ENCODE measurements at places on chromosomes 3 and 15.

DNA sequence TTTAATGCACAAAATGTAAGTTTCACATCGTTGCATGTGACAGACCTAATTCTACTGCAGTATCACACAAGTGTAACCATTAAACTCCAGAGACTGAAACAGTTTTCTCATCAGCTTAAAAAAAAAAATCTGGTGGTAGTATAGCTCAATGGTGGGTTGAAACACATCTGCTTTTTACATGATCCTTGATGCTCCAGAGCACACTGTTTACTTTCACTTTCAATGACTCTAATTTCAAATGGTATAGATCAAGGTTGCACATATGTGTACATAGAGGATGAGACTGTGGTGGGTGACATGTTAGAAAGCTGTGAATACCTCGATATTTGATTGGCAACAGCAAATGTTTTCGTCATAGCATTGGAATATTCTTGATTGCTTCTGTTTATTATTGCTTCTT lies 22.4 kb downstream of the MCTP2 start:
- DNase-seq: no peak

DNA sequence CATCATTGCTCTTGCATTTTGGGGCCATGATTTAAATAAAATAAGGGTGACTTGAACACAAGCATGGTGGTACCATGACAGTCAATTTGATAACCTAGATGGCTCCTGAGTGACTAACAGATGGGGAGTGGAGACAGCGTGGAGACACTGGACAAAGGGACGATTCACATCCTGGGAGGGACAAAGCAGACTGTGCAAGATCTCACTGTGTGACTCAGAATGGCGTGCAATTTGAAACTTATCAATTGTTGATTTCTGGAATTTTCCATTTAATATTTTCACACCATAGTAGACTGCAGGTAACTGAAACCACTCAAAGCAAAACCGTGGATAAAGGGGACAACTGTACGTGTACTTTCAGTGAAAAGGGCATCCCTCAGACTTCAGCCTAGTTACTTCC lies 25.5 kb downstream of the MCCC1 start:
- DNase-seq: no peak

DNA sequence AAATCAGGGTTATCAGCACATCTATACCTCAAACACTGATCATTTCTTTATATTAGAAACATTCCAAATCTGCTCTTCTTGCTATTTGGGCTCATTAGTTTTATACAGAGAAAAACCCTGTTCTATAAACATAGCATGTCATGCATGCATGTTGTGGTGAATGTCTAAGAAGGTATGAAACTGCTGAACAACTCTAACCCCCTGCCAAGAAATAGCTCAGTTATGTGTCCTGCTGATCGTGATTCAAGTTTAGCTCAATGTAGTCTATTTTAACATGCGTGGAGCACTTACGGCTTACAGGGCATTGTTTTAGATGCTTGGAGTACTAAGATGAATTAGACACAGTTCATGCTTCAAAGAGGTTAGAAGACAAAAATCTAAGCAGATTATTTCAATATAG lies 35.8 kb downstream of the MYH15 start:
- no peak for DNase-seq

DNA sequence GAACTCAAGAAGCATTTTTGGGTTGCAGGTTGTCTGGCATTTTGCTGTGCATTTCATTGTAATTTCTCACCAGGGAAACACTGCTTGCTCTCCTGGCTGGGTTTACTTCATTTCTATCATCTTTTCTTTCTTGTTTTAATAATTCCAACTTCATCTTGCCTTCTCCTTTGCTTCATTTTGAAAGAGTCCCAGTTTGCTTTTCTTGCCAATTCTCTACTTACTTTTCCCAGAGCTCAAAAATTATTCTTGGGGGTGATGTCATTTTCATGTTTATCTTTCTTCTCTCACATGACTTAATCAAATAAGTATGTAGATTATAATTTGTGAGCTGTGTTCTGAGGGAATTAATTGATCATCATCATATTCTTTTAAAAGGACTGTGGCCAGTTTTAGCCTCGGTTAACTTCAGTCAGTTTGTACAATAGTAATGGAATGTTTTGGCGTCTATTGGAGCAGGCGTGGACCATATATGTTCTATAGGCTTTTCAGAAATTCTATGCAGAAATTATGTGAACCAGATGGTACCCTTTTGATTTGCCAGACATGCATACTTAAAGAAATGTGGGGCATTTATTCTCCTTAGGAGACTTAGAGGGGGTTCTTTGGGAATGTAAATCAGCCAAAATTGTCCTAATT lies 30.1 kb downstream of the SH3GL3 start:
- no peak for DNase-seq

- no peak for DNase-seq
These were observed 22.2 kb upstream of the FBN1 start for GRCh38 chr15:48667701-48668100.

DNA sequence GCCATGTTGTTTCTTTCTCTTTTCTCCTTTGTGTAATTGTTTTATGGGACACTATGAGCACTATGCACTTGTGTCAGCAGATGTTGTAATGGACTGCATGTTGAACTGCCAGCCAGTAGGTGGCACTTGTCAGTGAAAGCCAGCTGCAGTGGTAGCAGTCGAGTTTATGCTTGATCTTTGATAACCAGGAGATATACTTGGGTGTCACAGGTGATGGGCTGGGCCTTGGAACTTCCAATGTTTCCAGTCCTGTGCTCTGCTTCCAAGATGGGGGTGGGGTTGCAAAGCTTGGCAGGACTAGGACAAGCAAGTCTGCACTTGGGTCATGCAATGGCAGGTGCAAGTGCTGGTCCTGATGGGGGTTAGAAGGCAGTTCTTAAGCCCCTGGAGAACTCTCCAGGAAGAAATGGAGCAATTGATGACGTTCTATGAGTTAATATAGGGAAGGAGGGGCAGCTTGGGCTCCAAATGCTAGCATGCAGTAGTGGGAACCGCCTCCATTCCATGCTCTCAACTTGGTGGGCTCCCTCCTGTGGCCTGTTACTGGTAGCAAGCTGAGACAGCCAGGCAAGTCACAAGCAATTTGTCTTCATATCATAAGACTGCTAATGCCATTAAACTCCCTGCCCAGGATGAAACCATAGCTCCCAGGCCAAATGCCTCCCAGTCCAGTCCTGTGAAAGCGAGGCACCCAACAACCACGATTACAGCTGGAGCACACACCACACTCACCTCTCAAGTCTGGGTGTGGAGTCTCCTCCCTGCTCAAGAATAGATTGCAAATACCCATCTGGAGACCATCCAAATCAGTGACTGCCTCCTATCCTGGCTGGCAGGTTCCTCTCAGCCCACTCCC lies 287.2 kb downstream of the CGGBP1 start:
- DNase-seq: no peak

- DNase-seq: no peak
These were observed 445.0 kb upstream of the PROK2 start for GRCh38 chr3:72229952-72230351.

- DNase-seq: no peak
These were observed 16.7 kb upstream of the RPL24 start for GRCh38 chr3:101703169-101703568.

DNA sequence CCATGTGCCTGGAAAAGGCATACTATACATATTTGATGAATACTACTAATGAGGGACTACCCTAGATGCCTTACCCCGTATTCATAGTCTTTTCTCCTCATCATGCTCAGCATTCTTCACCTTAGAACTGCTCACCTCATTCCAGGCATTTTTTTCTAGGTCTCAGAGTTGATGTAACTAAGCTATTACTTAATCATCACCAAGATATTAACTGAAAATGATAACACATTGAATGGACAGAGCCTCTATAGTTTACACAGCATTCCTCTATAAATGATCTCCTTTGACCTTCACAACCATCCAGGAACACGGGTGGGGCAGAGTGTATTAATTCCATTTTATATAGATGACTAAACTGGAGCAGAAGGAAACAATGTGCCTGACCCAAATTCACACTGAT lies 174.1 kb upstream of the DPH6 start:
- DNase-seq: no peak

- no peak for DNase-seq
These were observed 381.6 kb downstream of the EPHA3 start for GRCh38 chr3:89488800-89489580.

DNA sequence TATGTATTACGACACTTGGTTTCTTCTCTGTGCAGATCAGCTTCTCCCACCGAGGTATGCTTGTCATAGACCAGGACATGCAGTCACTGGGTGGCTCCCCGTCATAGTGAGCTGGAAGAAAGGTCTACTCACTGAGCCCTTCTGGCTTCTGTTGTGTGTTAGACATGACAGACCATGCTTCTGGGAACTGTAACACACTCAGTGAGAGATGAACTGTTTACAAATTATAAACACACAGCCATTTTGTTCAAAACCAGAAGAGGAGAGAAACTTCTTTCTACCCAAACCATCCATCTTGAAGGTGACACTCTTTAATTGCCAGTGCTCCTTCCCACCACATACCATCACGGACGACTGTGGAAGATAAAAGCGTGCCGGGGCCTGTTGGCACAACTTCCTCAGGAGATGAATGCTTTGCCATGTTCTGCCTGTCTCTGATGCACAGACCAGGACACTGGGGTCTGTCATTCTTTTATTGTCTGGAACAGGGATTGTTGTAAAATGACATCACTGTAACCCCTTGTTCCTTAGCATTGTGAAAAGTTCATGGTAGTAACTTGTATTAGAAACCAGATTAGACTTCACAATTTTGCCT lies 214.3 kb downstream of the MCTP2 start:
- DNase-seq: no peak

DNA sequence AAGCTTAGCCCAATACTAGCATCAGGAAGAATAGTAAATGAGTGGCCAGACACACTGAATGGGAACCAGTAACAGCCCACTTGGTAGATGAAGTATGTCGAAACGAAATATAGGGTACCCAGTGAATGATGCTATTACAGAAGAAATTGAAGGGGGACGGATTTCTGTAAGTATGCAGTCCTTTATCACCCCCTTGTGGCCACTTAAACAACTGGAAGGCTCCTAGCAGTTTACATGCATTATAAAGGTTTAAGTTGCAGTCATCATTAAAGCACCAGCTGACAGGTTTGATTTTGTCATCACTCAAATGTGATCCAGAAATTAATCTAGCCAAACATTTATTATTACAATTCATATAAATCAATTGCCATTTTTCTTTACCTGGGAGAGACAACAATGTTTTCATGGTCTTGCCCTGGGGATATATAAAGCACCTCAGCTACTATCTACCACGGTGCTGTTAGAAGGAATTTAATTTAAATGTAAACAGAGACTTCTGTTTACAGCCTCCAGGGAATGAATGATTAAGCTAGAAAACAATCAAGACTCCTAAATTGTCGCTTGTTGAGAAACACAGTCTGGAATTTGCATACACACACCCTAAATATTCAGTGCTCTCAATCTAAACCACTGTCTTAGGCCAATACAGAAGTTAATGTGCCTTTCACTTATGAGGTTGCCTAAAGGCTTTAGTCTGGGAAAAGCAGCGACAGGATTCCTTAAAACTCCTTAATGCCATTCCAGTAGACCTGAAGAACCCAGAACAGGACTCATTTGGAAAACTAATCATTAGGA lies 7.8 kb downstream of the EIF1B start:
- no peak for DNase-seq

DNA sequence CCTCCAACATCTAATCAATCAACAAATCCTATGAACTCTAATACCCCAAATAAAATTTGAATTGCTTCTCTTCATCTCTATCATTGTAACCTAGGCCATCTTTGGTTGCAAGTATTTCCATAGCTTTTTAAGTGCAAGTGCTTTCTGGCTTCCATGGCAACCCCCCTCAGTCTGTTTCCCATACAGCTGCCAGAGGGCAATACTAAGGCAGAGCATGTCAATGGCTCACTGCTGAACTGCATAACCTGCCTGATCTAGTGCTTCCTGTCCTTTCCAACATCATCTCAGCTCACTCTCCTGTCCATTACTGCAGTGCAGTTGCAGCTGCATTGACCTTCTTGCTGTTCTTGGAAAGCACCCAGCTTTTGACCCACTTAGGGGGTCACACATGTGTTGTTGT lies 198.4 kb downstream of the WNT5A start:
- no peak for DNase-seq

- no peak for DNase-seq
These were observed 19.1 kb downstream of the SPTBN5 start for GRCh38 chr15:41874736-41875135.

DNA sequence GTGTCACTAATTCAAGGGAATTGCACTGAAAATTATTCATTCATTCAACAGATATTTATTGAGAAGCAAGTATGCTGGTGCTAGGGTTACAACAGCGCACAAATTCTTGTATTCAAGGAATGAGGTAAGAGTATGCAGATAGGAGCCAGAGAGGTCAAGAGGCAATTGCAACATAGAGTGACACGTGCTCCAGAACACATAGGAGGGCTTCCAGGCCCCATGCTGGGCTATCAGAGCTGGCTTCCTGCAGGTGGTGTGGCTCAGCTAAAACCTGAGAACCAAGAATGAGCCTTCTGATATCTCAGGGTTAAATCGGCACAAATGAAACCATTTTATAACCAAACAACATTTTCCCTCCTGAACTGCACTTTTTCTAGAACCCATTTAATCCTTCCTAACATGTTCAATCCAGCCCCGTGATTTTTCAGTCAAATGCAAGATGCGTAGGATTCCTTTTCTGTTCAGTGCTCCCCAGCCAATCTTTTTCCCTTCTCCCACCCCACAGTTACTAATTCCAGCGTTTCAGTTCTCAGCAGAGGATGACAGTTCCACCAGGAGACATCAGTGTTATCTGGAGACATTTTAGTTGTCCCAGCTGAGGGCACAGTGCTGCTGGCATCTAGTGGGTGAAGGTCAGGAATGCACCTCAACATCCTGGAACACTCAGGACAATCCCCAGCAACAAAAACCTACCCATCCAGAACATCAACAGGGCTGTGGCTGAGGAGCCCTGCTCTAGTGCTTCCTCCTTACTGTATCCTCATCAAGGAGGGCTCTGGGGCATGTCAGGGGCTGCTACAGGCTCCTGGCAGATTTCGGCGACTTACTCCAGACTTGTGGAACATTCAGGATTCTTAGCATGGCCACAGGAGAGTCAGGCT lies 13.1 kb downstream of the CCR5AS start:
- no peak for DNase-seq

- DNase-seq: no peak
These were observed 7.3 kb upstream of the TM6SF1 start for GRCh38 chr15:83100097-83100646.

GRCh38 chr3:105904678-105905284 lies 36.0 kb upstream of the CBLB start:
- DNase-seq: no peak

GRCh38 chr3:10551821-10552630 lies 46.6 kb upstream of the ATP2B2 start:
- no peak for DNase-seq

DNA sequence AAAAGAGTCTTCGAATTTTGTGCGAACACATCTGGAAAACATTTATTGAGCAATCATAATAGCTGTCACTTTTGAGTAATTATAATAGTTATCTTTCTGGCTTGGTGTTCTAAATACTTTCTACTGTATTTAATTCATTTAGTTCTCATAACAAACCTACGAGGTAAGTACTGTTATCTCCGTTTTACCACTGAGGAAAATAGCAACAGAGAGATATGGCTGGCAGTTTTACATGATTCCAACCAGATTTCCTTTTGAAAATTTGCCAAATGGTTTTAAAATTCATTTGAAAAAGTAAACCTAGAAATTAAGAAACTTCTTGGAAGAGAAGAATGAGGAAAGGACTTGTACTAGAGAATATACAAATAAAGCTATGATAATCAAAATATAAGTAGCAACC lies 37.3 kb upstream of the MGA start:
- DNase-seq: no peak
